ENCODE measurements at places on chromosomes 2 and 18.

- DNase-seq = no peak
These were observed 75.2 kb upstream of the TSPYL6 start for GRCh38 chr2:54330926-54331835.

DNA sequence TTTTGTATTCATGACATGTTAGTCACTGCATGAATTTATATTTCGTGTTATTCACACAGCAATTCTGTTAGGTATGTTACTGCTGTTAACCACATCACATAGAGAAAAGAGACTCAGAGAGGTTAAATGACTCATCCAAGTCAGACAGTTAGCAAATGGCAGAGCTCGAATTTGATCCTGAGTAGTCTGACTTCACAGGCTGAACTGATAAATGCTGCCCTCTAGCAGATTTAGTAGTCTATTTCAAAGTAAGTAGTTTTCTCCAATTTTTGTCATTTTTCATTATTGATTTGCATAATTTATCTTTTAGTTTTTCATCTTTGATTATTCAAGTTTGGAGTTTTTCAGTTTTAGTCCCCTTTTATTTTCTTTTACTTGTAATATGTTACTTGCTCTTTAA, 58.3 kb downstream of the WDR7 start:
- peak; percentile 8 for DNase-seq

- DNase-seq = no peak
These were observed 2.5 kb upstream of the CNDP2 start for GRCh38 chr18:74493689-74494088.

GRCh38 chr18:62282188-62282629, 42.9 kb upstream of the TNFRSF11A start:
- DNase-seq = peak; percentile 16

DNA sequence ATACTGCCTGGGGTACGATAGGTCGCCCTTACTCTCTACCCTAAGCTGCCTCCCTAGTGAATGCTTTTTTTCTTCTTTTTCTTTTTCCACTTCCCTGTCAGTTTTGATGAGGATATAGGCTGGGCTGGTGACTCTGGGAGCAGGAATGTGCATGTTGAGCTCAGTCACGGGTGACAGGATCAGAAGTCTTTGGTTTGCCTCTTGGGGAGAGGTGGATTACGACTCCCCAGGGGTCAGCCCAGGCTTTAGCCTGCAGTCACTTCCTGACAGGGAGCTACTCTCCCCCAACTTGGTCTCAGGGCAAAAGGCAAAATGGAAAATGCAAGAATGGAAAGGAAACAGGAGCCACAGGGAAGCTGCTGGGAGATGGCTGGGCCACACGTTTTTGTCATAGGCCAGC, 57.3 kb downstream of the THNSL2 start:
- DNase-seq = no peak

DNA sequence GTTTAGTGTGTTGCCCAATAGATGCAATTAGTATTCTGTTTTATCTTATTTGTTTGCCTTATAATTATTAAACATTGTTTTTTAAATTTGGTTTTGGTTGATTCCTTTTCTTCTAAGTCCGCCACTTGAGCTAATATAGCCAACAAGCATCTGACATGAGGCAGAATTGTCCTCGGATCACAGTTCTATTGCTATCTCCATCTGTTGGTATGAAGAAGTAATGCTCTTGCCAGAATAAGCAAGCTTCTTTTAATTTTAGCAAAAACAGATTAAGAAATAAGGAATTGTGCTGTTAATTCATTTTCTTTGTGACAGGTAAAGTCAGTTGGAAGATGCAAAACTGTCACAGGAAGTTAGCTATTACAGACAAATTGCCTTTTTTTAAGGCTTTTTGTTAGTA, 54.3 kb downstream of the R3HDM1 start:
- DNase-seq = no peak

GRCh38 chr2:168030862-168031624, 216.4 kb downstream of the STK39 start:
- no peak for DNase-seq

GRCh38 chr2:121890041-121890440, 134.6 kb downstream of the TSN start:
- DNase-seq = no peak

DNA sequence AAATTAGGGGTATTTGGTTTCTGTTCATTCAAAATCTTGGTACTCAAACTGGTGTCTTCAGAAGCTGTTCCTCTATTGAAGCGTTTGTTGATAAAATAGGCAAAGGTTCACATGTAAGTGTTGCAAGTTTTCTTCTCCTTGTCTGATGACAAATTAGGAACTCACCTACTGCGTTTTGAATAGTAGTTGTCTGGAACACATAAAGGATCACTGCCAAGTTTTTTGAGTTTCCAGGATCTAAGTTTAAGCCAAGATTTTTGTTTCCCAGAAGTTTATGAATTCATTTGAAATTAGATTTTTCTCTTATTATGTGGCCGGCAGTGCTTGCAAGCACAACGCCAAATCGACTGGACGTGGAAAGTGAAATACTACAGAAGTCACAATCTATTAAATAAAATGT, 85.4 kb downstream of the ARHGEF33 start:
- no peak for DNase-seq

- DNase-seq = peak; percentile 5
These were observed 21.0 kb upstream of the PAX3 start for GRCh38 chr2:222319586-222320435.

DNA sequence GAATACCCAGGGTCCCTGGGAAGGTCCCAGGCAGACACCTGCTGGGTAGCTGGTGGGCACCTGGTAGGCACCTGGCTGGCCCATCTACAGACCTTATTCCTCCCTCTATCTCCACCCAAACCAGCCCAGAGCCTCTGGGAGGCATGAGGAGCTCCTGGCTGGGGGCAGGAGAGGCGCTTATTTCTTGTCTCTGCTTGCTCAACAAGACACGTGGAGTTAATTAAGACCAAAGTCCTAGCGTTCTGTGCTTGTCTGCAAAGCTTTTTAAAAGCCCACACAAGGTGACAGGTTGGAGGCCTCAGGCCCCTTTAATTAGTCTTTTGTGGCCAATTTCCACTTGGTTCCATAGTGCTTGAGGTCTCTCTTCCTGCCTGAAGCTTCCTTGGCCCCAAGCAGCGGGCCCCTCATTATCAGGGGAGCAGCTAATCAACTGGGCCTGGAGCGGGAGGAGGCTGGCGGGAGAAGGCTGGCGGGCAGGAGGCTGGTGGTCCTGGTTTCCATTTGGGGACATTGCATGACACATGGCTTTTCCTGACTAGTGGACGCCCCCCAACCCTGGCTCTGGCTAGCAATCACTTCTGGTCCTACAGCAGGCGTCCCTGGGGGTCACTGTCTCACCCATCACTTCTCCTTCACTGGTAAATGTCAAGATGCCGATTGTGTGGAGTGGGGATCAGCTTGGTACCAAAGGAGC, 65.4 kb upstream of the HDAC4 start:
- no peak for DNase-seq

- no peak for DNase-seq
These were observed 186.1 kb downstream of the INHBB start for GRCh38 chr2:120531863-120532600.

DNA sequence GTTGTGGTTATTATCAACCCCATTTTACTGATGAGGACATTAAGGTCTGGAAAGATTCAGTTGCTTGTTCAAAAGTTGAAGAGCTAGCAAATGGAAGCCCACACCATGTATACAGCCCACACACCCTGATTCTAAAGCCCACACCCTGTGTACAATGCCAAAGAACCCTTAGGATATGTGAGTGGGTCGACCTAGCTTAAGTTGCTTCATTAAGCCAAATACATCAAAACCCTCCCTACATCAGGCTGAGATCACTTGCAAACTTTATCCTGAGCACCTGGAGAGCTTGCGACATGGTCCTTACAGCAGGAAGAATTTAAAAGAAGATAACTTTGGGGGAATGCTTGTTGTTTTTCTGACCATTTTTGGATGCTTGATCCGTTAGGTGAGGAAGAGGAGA, 435 bp upstream of the ARHGAP25 start:
- no peak for DNase-seq

DNA sequence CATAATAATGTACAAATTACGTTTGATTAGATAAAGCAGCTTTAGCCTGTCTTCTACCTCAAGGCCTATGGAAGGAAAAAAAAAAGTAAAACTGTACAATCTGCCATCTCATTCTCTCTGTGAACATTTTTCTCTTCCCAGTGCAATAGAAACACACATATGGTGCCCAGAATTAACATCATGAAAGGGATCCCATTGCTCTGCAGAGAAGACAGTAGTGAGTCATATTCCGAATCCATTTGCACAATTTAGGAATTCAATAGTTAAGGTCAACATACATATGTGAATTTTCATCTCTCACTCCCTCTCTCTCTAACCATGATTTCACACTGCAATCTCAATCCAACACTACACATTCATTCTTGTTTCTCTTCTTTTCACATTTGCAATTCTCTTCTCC, 640.9 kb upstream of the SOX11 start:
- DNase-seq = no peak

GRCh38 chr2:203446071-203446481, 89.0 kb downstream of the RAPH1 start:
- DNase-seq = no peak

DNA sequence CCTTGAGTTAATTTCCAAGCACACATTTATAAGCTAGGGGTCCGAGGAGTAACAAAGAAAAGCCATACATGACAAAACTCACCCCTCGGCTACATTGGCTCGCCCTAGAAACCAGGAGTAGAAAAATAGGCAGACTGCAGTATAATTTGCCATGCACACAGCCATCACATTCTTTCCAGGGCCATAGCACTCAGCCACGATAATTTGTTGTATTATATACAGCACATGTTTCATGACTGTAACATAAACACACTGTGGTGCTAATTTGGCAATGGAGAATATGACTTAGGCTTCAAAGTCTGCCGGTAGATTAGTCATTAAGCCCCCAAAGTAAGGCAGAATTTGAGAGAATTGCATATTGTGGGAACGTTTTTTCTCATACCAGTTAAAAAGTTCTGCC, 254.9 kb downstream of the ZNF521 start:
- DNase-seq = no peak

DNA sequence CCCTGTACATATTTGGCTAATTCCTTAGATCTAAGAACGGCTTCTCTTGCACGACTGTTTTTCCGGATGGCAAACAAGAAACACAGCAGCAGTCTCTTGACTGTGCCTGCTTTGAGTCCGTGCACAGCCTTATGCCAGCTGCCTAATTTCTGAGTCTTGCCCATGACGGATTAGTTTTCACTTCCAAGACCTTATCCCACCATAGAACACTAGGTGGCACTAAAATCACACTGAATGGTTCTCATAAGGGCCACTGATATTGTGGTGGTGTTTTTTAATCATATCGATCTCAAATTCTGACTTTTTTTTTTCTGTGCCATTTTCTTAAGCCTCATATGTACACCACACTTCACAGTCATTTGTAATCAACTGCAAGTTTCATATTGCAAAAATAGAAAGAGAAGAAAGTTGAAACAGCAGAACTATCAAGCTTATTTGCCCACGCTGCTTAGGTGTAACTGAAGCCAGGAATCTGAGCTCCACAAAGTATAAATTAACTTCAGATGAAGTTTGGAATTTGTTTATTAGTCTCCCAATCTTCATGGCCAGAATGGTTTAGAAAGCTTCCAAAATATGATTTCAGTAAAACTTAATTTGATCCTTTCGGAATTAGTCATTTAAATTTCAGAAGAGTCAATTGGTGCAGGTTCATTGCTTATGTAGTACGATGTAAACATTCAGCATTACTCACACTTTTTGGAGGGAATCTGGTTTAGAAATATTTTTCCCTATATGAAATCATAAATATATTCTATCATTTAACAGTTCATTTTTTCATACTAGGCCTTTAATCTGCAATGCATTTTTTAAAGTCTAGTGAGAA, 45.5 kb upstream of the SCN7A start:
- DNase-seq = peak; percentile 62

DNA sequence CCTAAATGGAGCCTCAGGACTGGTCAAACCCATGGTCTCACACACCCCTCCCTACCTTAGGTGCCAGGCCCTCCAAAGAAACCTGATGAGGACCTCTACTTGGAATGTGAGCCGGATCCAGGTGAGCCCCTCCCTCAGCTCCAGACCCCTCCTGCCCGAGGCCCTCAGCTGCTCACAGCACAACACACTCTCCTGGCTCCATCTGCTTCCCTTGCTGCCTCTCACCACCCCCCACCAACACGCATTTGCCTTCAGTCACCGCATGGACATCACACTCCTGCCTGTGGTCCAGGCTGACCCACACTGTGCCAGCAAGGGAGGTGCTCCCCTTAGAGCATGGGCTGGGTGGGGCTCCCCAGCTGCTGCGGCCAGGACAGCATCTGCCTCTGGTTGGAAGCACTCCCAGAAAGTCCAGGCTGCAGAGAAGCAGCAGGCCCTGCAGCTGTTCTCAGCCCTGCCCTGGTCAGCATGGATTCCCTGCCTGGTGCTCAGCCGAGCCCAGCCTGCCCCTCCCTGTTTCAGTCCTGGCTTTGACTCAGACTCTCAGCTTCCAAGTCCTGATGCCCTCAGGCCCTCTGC, 15.1 kb downstream of the SH2D6 start:
- peak; percentile 83 for DNase-seq

Data from NCI-H446 (cell line).